ENCODE measurements at places on chromosomes 6 and 20.
A peak's percentile ranks its signal among the peaks of the same experiment; 100 is the strongest.

DNA sequence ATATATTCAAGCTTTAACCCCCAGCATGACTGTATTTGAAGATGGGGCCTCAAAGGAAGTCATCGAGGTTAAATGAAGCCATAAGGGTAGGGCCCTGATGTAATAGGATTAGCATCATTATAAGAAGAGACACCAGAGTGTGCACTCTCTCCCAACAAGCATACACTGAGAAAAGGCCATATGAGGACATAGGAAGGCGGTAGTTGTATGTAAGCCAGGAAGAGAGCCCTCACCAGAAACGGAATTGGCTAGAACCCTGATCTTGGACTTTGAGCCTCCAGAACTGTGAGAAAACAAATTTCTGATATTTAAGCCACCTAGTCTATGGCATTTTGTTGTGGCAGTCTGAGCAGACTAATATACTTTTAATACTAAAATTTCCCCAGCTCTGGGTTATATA lies 150.1 kb upstream of the STXBP5 start:
- DNase-seq, result no peak

DNA sequence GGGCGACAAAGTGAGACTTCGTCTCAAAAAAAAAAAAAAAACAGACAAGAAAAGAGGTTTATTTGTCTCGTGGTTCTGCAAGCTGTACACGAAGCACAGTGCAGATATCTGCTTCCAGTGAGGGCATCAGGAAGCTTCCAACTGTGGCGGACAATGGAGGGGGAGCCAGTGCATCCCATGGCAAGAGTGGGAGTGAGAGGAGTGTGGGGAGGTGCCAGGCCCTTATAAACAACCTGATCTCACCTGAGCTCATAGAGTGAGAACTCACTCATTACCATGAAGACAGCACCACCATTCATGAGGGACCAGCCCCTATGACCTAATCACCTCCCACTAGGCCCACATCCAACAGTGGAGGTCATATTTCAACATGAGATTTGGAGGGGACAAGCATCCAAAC lies 19.5 kb downstream of the RBM24 start:
- DNase-seq, result no peak

DNA sequence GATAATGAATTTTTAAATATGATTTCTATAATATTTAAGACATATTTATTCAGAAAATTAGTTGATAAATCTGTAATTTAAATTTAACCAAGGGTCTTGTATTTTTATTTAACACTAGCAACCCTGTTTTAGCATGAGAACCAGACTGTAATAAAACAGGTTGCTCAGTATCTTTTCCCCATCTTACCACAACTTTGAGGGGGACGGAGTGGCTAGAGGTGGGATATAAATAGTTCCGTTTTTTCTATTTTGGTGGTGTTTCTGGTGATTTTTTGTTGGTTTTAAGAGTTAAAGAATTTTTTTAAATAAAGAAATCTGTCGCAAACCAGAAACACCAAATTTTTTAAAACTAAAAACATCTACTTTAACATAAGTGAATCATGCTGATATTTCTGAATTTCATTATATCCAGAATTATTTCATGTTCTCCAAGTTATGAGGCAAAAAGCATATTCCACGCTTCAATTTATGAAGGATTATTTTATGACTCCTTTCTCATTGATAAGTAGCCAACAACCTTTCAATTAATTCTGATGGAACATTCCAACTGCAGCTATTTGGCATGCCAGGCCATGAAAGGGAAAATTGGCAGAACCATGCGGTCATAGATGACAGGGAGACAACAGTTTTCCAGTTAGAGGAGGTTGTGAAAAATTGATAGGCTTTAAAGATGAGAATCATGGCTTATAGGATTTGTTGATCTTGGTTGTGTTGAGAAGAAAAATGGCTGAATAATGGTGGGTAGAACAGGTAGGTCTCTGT lies 151.9 kb upstream of the CARMIL1 start:
- no peak for DNase-seq

DNA sequence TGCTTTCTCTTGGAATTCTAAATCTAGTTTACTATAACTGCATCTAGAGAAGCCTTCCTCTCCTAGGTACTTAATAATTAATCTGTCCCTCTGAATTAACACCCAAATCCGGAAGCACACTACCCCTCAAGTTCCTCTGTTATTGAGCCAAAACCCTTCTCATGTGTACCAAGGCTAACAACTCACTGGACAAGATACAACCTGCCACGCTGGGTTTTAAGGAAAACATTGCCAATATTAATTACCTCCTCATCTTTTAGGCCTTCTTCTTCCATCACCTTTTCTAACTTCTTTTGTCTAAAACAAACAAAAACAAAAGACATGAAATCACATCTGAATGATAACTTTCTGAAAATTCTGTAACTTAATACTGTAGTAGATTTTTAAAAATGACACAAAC lies 21.9 kb downstream of the STK38 start:
- DNase-seq, result no peak

DNA sequence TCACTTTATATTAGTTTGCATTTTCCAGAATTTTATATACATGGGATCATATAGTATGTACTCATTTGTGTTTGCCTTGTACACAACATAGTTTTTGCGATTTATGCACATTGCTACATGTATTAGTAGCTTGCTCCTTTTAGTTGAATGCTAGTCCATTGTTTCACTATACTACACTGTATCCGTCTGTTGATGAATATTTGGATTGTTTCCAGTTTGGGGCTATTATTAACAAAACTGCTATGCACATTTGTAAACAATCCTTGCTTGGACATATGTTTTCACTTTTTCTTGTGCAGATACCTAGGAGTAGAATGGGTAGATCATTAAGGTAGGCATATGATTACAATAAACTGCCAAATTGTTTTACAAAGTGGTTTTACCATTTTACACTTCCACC lies 3.9 kb upstream of the LRRC1 start:
- DNase-seq, result no peak

DNA sequence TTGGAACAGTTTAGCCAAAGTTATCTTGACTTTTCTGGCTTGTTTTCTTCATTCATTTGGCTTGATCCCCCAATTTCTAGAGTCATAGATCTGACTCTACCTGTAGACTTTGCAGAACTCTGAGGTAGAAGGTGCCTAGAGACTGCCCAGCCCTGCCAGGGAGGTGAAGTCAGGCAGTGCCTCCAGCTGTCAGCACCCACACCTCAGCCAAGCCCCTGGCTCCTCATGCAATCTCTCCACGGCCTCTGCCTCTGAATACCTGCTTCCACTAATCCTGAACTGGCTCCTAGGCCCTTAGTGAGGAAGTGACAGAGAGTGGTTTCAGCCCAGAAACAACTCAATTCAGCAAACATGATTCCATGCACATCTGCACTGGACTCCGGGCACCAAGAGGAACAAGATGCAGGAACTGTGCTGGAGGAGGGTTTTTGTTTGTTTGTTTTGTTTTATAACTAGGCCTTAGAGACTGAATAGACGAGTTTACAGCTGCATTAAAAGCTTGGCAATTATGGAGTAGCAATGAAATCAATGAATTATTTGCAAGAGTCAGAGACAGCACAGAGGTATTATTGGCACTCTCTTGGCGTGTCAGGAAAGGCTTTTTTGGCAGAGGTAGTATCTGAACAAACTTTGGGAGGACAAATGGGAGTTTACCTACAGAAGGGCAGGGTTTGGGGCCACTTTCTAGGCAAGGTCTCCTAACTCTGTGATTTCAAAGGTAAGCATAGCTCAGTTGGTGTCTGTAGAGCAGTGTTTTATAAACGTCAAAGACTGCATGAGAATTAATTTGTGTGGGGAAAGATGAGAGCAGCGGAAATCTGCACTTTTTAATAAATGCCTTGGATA lies 25.2 kb downstream of the TGM3 start:
- DNase-seq, result no peak

- DNase-seq, result peak; percentile 13
Measured at GRCh38 chr6:53095716-53096115, 30.5 kb downstream of the FBXO9 start.

GRCh38 chr6:127855542-127856159 lies 45.2 kb downstream of the THEMIS start:
- peak; percentile 49 for DNase-seq

- DNase-seq, result no peak
Measured at GRCh38 chr6:38137608-38138265, 318.2 kb downstream of the ZFAND3 start.

DNA sequence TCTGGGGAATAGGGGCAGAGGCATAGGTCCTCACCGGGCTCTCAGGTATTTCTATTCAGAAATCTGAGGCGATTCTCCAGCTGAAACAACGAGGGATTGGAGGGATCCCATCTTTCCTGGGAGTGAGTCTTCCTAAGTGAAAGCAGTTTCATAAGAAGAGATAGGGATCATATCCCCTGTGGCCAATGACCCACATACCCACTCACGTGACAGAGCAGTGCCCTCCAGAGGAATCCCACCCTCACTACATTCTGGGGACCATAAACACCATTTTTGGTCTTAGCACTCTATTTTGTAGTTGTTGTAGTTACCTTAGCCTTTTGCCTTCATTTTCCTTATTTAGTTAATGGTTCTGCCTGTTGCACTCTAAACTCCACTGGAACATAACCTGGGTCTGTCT lies 121.1 kb downstream of the GPR63 start:
- no peak for DNase-seq

- DNase-seq, result peak; percentile 85
Measured at GRCh38 chr6:15148356-15148946, 97.4 kb upstream of the JARID2 start.

GRCh38 chr20:40634891-40635290 lies 54.1 kb downstream of the MAFB start:
- DNase-seq, result no peak

GRCh38 chr20:63626424-63627128 lies at the start of gene GMEB2:
Gene GMEB2, minus strand, starts transcription at chr20:63627101. Its CDS starts 7,704 bp downstream, at chr20:63619397.
- peak; percentile 64 for DNase-seq

DNA sequence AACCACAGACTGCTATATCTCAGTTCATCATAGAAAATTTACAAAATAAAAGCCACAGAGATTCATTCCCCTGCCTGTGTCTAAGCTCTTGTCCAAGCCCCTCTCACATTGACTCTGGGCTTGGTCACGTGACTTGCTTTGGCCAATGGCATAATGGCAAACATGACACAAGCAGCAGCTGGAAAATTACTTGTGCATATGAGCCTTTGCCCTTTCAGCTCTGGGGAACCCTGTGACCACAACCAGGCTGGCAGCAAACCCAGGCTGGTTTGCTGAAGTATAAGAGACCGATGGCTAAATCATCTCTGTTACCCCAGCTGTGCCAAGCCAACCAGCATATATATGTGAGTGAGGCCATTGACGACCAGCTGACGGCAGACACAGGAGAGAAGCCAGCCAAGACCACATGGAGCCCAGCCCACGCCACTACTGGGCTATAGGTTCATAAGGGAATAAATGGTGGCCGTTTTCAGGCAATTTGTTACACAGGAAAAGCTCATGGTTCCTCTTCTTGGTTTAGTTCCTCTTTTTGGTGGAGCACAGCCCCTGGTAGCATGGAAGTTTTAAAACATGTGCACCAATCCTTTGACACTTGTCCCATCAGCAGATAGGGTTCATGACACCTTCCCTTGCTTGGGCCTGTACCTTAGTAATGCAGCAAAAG lies 31.8 kb upstream of the RSPO4 start:
- peak; percentile 35 for DNase-seq

- DNase-seq, result no peak
Measured at GRCh38 chr6:157711060-157711459, 112.0 kb upstream of the SNX9 start.

DNA sequence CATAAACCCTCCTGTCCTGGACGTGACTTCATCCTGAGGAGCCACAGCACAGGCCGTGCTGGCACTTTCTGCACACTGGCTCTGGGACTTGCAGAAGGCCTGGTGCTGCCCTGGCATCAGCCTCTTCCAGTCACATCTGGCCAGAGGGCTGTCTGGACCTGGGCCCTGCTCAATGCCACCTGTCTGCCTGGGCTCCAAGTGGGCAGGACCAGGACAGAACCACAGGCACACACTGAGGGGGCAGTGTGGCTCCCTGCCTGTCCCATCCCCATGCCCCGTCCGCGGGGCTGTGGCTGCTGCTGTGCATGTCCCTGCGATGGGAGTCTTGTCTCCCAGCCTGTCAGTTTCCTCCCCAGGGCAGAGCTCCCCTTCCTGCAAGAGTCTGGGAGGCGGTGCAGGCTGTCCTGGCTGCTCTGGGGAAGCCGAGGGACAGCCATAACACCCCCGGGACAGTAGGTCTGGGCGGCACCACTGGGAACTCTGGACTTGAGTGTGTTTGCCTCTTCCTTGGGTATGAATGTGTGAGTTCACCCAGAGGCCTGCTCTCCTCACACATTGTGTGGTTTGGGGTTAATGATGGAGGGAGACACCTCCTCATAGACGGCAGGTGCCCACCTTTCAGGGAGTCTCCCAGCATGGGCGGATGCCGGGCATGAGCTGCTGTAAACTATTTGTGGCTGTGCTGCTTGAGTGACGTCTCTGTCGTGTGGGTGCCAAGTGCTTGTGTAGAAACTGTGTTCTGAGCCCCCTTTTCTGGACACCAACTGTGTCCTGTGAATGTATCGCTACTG lies 22.0 kb upstream of the PYGB start:
- DNase-seq, result no peak

GRCh38 chr20:62148908-62149314 lies 5.3 kb downstream of the SS18L1 start:
- DNase-seq, result no peak

Measured in LHCN-M2 (cell line).